A549 treated with CpdA at 1 μM for 4 hours (cell line): ENCODE measurements at places on chromosomes 4 and X. TPM values are rescaled to one million over a fixed set of nuclear protein-coding genes. Genes with fewer than 3 reads are reported as not detected.

GALNTL6 gene
- total RNA-seq: 0.05 TPM in 1 of 5 replicates, not detected in the others

ITM2A gene
- total RNA-seq: 0.38 TPM in 1 of 5 replicates, not detected in the others

LRP2BP gene
- 0.08 to 0.21 TPM (median 0.14 TPM) in 5 replicates for total RNA-seq

STATH gene
- total RNA-seq: not detected in 5 replicates

EVC2 gene
- total RNA-seq: 2.0 to 2.7 TPM (median 2.3 TPM) in 5 replicates

GPR78 gene
- total RNA-seq: 0.07 to 0.11 TPM in 2 of 5 replicates, not detected in the others

CXCL5 gene
- 50.1 to 60.7 TPM (median 56.4 TPM) in 5 replicates for total RNA-seq

SSX4B gene
- not detected in 5 replicates for total RNA-seq

FABP2 gene
- not detected in 5 replicates for total RNA-seq

CENPE gene
- total RNA-seq: 5.8 to 10.4 TPM (median 7.5 TPM) in 5 replicates

FATE1 gene
- total RNA-seq: not detected in 5 replicates

PRKG2 gene
- total RNA-seq: 0.70 to 1.2 TPM (median 0.84 TPM) in 5 replicates

SORCS2 gene
- total RNA-seq: 2.9 to 5.6 TPM (median 5.3 TPM) in 5 replicates

MMRN1 gene
- not detected in 5 replicates for total RNA-seq

AKAP14 gene
- total RNA-seq: not detected in 5 replicates

ANTXR2 gene
- 3.7 to 6.3 TPM (median 5.2 TPM) in 5 replicates for total RNA-seq

XPNPEP2 gene
- total RNA-seq: not detected in 5 replicates

HTR2C gene
- total RNA-seq: not detected in 5 replicates

FRG1 gene
- total RNA-seq: 35.1 to 44.7 TPM (median 39.6 TPM) in 5 replicates

KIF4A gene
- total RNA-seq: 26.9 to 30.4 TPM (median 28.7 TPM) in 5 replicates

MAGEB17 gene
- 0.03 TPM in 1 of 5 replicates, not detected in the others for total RNA-seq

LAMP2 gene
- total RNA-seq: 80.7 to 104 TPM (median 93.2 TPM) in 5 replicates

NKX1-1 gene
- total RNA-seq: not detected in 5 replicates

SRPK3 gene
- total RNA-seq: 0.07 to 0.10 TPM in 2 of 5 replicates, not detected in the others

BMPR1B gene
- 4.5 to 9.0 TPM (median 7.4 TPM) in 5 replicates for total RNA-seq

SPACA5 gene
- total RNA-seq: not detected in 5 replicates

SSX1 gene
- total RNA-seq: 0.14 TPM in 1 of 5 replicates, not detected in the others

ENPEP gene
- 0.09 to 0.21 TPM (median 0.12 TPM) in 5 replicates for total RNA-seq

LIMCH1 gene
- 31.6 to 45.0 TPM (median 37.8 TPM) in 5 replicates for total RNA-seq

BMX gene
- not detected in 5 replicates for total RNA-seq

KLHL13 gene
- total RNA-seq: 0.25 to 0.39 TPM (median 0.34 TPM) in 5 replicates

EFHC2 gene
- total RNA-seq: 0.21 to 0.31 TPM (median 0.28 TPM) in 4 of 5 replicates, not detected in the other

SLC10A4 gene
- 5.4 to 8.0 TPM (median 7.7 TPM) in 5 replicates for total RNA-seq

ESX1 gene
- total RNA-seq: 0.09 TPM in 1 of 5 replicates, not detected in the others

FRMPD3 gene
- 0.09 to 0.17 TPM (median 0.13 TPM) in 5 replicates for total RNA-seq

ZNF182 gene
- total RNA-seq: 2.9 to 5.0 TPM (median 3.6 TPM) in 5 replicates

PPP4R3C gene
- total RNA-seq: not detected in 5 replicates

RBM47 gene
- total RNA-seq: 19.5 to 25.3 TPM (median 23.0 TPM) in 5 replicates

ZNF81 gene
- total RNA-seq: 5.4 to 6.8 TPM (median 6.0 TPM) in 5 replicates

HDX gene
- 1.9 to 3.1 TPM (median 2.7 TPM) in 5 replicates for total RNA-seq

SMPX gene
- not detected in 5 replicates for total RNA-seq

OTUD6A gene
- not detected in 5 replicates for total RNA-seq

TCP11X2 gene
- total RNA-seq: not detected in 5 replicates

SLIT2 gene
- 0.03 to 0.14 TPM (median 0.05 TPM) in 4 of 5 replicates, not detected in the other for total RNA-seq

ARAP2 gene
- 0.36 to 0.75 TPM (median 0.43 TPM) in 5 replicates for total RNA-seq

CT45A3 gene
- total RNA-seq: 0.24 to 0.32 TPM in 2 of 5 replicates, not detected in the others

XAGE1A gene
- total RNA-seq: 9.8 to 33.2 TPM (median 25.3 TPM) in 4 of 5 replicates, not detected in the other

PIN4 gene
- 34.2 to 72.4 TPM (median 37.4 TPM) in 5 replicates for total RNA-seq

TNIP3 gene
- total RNA-seq: 0.23 to 0.72 TPM (median 0.56 TPM) in 5 replicates

GSTCD gene
- total RNA-seq: 5.9 to 6.6 TPM (median 6.3 TPM) in 5 replicates

GSX2 gene
- total RNA-seq: not detected in 5 replicates

LINC00632 gene
- 2.3 to 3.1 TPM (median 2.9 TPM) in 5 replicates for total RNA-seq
